Stimulated activated CD4-positive, alpha-beta T cell treated with anti-CD3 and anti-CD28 coated beads, Interleukin-1b, Interleukin-23, amount 100 ng/mL, for 1 hour (primary cell): ENCODE measurements at places on chromosomes 6 and 20.

DNA sequence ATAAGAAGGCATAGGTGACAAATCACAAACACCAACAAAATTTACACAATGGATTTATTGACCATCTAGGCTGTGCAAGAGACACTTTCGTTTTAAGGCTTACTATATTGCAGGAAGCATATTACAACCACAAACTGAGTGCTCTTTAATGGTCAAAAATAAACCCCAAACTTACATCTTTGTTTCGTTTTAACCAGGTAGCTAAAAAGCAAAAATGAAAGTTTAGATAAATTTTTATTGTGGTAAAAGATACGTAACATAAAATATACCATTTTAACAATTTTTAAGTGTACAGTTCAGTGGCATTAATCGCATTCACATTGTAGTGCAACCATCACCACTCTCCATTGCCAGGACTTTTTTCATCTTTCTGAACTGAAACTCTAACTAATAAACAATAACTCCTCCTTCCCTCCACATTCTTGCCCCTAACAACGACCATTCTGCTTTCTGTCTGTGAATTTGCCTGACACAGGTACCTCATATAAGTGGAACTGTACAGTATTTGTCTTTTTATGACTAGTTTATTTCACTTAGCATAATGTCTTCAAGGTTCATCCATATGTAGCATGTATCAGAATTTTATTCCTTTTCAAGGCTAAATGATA lies 32.3 kb upstream of the DUSP22 start:
- DNase-seq: no peak

- no peak for DNase-seq
These were observed 31.6 kb downstream of the NKX2-4 start for GRCh38 chr20:21365771-21366170.

GRCh38 chr20:55316753-55317152 lies 688.6 kb downstream of the CBLN4 start:
- no peak for DNase-seq

DNA sequence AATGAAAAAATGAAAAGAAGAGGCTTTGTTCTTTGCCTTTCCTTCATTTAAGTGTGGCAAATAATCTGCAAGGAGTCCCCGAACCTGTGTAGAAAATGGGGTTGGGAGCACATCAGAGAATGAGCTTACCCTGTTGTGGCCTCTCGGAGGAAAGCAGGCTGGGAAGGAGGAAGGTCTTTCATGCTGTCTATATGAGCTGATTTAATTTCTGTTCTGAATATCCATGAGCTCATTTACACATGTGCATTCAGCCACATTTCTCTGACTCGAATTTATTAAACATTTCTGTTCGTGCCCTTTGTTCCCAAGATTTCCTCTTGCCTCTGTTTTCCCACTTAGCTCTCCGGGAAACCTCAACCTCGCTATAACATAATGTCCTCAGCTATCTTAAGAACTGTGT lies 584.4 kb upstream of the CDH4 start:
- DNase-seq: no peak

DNA sequence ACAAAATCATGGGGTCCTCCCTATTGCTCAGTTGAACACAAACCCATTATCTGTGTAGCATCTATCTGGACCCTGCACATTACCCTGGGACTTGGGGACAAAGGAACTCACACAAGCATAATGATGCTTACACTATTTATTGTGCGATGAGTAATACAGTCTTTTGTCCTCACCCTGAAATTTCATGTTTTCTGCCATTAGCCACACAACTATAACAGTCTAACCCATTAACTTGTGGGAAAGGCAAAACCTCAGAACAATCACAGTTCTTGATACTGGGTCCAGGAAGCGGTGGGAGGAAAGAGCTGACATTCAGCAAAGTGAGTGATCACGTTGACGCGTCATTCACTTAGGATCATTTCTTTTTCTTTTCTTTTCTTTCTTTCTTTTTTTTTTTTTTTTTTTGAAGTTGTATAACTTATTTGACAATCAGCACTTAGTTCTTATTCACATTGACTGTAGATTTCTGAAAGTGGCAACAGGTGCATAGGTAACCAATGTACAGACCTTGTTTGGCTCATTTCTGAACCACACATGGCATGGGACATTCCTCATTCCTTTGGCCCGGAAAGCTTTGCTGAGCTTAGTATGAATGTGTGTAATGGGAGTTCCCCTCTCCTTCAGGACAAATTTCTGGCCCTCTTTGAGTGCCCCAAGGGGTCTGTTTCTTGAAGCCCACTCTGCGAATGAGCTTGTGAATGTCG lies 94.8 kb upstream of the CNKSR3 start:
- no peak for DNase-seq

DNA sequence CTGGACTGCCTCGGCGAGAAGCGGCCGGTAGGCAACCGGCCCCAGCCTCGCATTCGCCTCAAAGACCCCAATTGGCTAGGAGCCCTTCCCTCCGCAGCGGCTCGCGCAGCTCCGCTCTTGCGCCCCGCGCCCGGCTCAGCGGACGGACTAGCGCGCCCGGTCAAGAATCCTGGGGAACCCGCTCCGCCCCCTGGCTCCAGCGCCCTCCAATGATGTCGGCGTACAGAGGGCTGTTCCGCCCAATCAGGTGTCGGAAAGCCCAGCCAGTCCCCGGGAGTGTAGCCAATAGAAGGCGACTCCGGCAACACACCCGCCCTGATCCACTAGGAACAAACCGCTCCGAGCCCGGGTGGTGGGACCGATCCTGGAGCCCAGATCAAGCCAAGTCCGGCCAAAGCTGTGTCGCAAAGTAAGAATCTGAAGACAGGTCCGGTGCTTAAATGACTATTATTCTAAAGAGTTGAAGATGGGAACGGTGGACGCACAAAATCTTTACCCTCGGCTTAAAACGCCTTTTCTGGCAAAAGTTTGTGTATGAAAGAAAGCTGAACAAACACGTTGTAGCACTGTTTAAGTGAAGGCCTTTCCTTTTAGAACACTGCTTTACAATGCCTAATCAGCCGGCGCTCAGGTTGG lies 132.2 kb downstream of the OGFRL1 start:
- DNase-seq: no peak

DNA sequence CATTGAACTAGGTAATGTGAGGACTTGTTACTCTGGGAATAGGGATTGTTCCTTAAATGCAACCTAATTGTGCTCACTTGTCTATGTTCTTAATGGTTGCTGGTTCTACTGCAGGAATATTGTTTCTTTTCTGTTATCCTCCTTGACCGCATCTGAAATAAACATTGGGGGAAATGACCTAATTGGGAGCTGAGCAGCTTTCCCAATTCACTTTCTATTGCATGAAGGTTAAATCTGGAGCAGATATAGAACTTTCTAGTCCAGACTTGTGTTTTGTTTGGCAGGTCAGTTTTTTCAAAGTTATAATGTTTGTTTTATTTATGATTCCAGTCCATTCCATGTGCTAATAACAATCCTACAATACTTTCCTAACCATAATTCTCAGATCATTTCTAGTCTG lies 981.0 kb upstream of the CITED2 start:
- DNase-seq: no peak

- DNase-seq: no peak
These were observed 670.8 kb downstream of the PRKN start for GRCh38 chr6:162056745-162057144.

GRCh38 chr6:46815130-46815529 lies 21.9 kb downstream of the MEP1A start:
- no peak for DNase-seq

GRCh38 chr6:38483526-38483925 lies 156.2 kb downstream of the BTBD9 start:
- DNase-seq: no peak

GRCh38 chr6:161128680-161129196 lies 137.2 kb downstream of the MAP3K4 start:
- DNase-seq: no peak

DNA sequence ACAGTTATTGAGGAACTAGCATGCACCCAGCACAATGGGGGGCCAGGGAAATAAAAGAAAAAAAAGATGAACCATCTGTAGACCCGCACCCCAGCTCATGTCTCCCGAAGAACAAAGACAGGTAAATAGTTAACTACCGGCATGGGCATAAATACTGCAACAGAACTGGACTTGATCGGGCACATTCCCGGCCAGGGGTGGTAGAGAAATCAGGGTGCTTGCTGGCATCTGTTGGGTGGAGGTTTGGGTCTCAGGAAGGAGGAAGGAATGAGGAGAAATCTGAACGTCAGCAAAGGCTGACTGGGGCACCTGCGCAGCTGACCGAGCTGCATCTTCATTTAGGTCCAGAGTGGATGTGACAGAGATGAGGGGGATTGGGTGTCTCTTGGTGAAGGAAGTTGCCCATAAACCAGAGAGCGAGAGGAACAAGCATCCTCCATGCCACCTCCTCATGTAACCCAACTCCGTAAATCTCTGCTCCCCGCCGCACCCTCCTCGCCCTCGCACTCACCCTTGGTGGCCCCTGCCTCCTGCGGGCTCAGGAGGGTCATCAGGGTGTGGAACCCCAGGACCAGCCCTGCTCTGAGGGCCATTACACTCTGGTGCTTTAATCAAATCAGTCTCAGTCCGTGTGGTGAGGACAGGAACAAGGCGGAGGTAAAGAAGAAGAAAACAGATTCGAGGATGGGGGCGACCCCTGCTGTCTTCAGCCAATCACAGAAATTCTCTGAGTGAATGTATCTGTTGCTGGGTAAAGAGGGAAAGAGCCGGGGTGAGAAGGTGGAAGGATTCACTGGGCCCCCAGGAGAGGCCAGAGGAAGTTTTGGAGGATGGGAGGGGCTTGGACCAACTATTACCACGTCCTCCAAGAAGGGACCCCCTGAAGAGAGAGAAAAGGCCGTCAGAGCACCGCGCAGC lies at the start of gene HLA-DOA:
Gene HLA-DOA (minus strand): TSS at position 648 of the 918 bp plus-strand sequence.
- DNase-seq: no peak

DNA sequence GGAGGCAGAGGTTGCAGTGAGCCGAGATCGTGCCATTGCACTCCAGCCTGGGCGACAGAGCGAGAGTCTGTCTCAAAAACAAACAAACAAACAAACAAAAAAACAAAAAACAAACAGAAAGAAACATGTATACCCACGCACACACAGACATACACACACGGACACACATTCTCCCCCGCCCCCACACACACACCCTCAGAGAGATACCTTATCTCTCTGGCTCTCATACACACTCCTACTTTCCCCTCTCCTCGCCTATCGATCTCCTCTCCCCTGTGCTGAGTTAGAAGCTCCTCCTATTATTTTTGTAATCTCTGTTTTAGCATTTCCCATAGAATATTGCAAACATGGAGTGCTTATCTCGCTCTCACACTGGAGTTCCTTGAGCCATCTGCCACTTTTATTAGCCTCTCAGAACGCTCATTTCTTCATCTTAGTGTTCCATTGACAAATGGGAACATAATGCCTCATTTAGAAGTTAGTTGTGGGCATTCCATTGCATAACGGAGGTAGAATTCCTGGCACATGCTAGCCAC lies 144.2 kb upstream of the CITED2 start:
- no peak for DNase-seq

DNA sequence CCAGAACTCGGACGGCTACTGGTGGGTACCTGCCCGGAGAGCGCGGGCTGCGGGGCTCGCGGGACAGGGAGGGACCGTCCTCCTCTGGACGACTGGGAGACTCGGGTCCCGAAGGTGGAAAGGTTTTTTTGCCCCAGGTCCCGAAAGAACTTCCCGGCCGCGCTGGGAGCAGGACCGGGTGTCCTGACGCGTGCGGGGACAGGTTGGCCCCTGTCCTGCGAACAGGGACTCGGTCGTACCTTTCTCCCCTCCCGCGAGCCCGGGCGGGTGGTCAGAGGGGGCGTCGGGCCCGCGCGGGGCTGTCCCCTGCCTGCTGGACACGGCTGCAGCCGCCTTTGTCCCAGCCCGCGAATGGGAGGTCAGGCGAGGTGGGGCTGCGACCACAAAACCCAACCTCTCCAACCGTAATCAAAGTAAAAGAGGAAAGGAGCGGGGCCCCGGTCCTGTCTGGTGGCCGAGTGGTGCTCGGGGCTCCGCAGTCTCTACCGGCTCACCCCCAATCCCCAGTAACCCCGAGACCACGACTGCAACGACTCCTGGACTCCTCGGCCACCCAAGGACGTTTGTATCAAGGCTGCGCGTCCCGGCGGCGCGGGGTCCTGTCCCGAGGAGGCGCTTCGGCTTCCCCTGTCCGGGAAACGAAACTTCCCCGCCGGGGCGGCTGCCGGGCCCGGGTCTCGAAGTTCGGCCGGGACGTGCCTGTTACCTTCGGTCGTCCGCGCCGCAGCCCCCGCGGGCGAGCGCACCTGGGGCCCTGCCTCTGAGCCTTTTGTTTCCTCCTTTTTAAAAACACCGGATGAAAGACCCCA lies 798 bp downstream of the DSP start:
- DNase-seq: no peak

- DNase-seq: no peak
These were observed 259.2 kb downstream of the DLL1 start for GRCh38 chr6:170031684-170032121.

- no peak for DNase-seq
These were observed 132.6 kb downstream of the LCA5 start for GRCh38 chr6:79404677-79405076.

DNA sequence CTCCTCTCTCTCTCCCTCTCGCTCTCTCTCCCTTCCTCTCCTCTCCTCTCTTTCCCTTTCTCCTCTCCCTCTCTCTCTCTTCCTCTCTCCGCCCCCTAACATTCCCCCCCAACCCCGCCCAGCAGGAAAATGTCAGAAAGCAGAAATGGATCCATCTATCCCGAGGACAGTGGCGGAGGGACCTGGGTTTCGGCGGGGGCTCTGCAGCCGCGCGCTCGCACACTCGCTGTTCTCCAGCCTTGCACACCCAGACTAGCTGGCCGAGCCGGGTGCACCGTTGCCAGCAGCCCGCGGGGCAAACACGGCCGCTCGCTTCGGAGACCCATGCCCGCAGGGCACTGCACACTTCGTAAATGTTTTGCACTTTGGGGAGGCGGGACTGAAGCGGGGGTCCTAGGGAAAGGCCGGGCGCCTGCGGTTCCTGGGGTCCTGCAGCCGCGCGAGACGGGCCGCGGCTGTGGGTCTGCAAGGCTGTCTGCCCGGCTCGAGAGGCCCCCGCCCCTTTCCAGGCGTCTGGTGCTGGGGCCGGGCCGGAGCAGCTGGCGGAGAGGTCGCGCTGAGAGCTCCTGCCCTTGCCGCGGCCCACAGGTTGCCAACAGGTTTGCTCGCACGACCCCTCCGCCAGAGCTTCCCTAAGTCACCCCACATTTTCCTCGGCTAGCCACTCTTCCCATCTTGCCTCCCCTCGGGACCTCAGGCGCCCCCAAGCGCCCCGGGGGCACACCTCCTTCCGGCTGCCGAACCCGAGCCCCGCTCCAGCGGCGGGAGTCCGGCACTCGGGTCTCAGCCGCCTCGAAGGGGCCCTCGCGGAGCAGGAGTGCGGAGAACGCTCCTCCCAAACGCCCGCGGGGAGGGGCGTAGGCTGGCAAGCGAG lies 818 bp upstream of the MDGA1 start:
- peak; percentile 33 for DNase-seq

GRCh38 chr6:15230827-15231226 lies 15.0 kb upstream of the JARID2 start:
- DNase-seq: no peak

DNA sequence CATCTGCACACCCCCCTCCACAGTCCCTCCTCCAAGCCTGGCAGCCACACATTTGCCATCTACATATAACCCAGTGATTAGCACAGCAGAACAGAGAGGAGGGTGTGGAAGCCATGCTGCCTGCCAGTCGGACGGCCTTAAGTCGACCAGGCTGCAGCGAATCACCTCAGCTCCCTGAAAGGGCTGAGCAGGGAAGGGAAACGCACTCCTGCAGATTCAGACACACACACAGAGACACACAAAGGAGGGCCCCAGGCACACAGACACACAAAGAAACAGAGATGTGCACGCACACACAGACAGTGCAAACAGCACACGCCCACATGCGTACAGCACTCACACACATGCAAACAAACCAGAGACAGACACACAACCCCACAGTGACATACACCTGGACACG lies 11.2 kb upstream of the SIRPA start:
- no peak for DNase-seq
